ENCODE measurements at places on chromosomes 5 and 9.
A peak's percentile ranks its signal among the peaks of the same experiment; 100 is the strongest.

DNA sequence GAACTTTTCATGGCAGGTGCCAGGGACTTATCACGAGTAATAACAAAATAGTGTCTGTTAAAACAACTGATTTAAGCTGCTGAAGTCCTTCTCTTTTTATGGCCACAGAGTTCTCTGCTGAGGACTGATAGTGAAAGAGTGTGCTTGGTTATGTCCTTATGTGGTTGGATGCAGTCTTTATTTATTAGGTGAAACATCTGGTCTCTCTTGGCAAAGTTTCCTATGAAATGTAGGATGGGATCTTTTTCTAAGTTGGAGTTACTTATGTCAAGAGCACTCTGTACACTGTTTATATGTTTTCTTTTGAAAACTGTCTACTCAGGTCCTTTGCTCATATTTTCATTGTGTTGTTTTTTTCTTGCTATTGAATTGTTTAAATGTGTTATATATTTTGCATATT, 1816.1 kb upstream of the C9orf72 start:
- no peak for DNase-seq

- DNase-seq = peak; percentile 10
These were observed 57.8 kb upstream of the RAI14 start for GRCh38 chr5:34598177-34598794.

DNA sequence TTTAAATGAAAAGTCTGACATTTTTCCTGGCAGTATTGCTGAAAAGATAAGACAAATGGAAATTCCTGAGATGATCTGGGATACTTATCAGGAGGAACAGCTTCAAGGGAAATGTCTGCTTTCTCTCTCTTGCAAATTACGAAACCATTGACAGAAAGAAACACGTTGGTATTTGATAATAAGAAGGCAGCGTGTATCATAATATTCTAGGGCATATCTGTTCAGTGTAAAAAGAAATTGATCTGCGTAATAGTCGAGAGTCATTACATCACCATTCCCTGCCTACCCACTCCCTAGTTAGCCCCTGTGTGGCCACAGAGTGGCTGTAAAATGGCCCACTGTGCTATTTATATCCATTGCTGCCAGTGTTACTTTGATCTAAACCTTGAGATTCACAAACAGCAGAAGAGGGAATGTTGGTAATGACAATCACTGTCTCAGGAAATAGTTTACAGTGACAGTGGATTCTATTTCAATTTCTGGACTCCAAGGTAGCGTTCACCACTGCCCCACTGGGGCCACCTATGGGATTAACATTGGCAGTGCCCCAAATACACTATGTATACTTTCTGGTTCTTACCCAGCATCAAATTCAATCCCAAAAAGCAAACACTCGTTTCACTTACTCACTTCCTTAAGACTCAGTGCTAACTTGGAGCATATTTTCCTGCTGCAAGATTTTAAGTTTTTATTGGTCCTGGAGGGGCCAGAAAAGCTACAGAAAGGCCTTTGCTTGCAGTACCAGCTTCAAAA, 133.4 kb upstream of the GAS1 start:
- no peak for DNase-seq

DNA sequence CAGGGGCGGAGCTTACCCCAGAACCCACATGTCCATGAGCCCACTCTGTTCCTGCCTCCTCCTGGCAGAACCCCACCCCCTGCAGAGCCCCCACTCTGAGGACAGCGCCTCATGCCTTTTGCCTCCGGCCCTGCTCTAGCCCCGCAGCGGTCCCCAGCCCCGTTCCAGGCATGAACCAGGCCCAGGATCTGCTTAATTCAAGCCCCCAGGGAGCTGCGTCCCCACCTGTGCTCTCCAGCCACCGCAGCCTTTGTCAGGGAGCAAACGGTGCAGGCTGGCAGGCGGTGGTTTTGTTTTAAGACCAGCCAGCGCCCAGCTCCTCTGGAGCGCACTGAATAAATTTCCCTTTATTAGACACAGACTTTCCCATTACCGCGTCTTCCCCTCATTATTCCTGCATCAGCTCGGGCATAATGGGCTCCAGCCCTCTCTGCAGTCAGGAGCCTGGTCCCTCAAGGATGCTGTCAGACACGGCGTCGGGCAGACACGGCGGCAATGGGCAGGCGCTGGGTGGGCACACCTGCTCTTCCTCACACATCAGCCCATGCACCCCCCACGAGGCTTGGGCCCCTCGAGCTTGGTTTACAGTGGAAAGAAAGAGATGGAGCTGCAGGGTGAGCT, 137.6 kb downstream of the OLFM1 start:
- no peak for DNase-seq

DNA sequence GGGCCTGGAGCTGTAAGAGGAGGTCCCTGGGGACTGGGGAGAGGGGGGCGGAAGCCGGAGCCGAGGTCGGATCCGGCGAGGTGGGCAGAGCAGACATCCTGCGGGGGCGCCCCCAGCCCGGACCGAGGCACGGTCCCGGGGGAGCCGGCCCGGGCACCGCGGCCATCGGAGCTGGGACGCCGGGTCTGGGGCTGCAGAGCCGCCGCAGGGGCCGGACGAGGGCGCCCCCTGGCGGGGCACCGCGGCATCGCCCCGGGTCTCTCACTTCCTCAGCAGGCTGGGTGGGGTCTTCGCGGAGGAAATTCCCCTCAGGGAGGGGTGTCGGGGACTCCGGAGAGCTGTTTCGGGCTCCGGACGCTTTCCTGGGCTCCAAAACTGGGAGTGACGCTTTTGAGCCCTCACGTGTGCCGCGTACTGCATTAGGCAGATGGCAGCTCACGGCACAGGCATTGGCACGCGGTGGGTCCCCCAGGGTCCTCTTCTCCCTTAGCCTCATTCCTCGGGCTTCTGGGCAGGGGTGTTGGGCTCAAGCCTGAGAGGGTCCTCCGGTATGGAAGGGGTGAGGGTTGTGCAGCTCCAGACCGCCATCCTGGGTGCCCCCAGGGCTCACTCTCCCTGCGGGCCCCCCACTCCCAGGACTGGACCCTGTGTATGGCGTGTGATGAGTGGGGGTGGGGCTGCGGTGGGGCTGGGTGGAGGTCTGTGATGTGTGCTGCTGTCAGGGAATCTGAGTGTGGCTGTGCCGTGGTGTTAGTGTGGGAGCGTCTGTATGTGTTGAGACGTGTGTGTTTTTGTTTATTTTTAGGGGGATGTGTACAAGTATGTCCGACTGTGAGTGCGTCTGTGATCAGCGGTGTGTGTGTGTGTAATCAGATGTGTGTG, 29.6 kb downstream of the LHX2 start:
- DNase-seq = peak; percentile 74

DNA sequence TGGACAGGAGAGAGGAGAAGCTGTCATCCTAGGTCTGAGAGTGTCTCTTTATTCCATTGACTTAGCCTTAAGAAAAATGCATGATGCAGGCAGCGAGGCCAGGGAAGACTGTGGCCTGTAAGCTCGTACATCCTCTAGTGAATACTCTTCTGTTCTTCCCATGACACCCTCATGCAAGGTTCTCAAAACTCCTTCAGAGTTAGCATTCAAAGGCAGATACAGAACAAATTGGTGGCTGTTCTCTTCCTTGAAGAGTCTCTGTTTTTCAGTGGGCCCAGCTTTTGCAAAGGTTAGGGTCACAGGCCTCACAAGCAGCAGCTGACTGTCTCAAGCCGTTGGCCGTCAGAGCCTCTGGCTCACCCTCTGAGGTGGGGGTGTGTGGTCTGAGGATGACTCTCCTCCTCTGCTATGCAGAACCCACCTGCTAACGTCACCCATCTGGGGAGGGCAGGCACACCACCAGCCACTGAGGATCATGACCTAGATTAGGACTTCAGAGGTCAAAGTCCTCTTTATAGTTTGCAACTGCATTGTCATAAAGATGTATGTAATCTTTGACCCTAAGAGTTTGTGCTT, 15.1 kb downstream of the ADCY2 start:
- DNase-seq = no peak

DNA sequence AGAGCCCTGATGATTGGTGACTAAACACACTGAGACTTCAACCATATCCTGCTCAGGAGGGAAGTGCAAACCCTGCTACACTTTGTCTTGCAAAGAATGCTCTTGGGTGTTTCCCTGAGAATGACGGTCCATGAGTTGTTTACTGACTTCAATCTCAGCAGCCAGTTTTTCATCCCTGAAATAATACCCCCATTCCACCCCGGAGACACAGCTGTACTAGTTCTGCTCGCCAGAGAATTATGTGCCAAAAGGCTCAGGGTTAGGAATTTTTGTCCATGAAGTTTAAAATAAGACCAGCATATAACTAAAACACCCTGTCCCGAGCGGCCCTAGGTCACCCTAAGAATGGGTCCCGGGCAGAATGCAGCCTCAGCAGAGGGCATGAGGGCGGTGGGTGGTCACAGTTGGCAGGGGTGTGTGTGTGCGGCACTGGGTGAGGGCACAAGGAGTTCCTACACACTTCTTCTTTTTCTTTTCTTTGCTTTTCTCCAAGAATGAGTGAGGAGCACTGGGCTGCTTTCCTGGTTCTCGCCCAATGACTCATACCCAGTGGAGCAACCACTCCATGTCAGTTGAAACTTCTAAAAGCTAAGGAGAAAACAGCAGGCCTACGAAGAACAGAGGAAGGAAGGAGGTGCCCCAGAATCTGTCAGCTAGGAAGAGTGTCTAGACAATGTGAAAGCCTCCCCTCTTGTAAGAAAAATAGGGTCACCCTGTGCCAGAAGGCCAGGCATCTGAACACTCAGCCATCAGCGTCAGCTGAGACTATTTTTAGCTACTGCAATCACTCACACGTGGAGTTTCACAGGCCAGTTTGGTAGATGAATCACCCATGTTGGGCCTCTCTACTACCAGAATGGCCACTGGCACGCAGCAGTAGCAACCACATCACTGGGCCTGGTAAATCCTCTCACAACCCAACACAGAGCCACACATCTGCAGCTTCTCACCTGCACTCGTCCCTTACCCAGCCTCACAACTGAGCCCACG, 105.9 kb downstream of the DPYSL3 start:
- DNase-seq = no peak

- no peak for DNase-seq
These were observed 1086.5 kb downstream of the NR2F1-AS1 start for GRCh38 chr5:92494508-92494907.

- DNase-seq = no peak
These were observed 1359.4 kb downstream of the EFNA5 start for GRCh38 chr5:106311230-106311915.

DNA sequence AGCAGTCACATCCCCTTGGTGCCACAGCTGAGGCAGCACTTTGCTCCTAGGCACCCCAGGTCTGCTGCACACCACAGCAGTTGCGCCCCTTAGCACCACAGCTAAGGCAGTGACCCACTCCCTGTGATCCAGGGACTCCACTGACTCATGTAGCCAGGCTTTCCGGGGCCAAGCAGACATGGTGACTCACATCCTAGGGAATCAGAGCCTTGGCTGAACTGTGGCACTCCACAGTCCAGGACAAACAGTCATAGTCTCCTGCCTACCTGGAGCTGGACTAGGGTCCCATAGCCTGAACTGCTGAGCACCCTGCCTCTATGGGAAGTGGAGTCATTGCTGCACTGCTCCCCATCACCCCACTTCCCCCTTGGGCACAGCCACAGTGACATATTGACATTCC, 338.7 kb downstream of the NPR3 start:
- no peak for DNase-seq

GRCh38 chr5:143229426-143229895, 174.0 kb downstream of the NR3C1 start:
- DNase-seq = no peak

- no peak for DNase-seq
These were observed 65.5 kb downstream of the NR3C1 start for GRCh38 chr5:143337946-143338345.

DNA sequence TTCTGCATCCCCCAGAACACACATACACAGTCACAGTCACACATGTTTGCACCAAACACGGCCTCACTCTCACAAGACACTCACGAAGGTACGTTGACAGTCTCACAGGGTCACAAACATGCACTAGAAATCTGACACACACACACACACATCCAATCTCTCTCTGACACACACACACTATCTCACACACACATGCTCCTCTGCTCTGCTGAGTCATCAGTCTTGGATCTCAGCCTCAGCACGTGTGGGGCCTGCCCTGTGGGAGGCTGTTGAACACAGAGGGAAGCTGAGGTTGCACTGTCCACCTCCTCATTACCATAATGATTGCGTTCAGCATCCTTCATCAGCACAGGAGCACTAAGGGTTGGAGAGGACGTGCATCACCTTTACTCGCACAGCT, 188.8 kb downstream of the MTRR start:
- DNase-seq = no peak

DNA sequence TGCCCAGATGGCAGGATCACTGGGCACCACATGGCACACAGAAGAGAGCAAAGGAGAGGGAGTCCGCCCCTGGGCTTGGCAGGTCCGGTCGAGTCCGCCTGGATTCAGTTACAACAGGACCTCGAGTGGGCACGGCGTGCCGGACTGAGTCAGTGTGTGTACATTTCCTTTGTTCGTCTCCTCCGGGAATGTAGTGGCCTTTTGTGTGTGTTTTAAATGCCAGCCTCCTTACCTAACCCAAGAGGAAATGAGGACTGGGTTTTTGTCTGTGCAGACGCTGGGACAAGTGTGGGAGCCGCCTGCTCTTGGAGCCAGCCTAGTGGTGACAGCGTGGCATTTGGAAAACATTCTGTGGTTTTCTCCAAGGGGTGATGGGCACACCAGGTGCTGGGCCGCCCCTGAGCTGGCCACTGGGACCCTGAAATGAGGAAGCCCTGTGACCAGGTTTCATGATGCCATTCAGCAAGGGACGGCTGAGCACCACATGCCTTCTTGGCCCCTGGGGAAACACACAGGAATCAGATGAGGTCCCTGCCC, 9.6 kb downstream of the NEK6 start:
- DNase-seq = peak; percentile 80

DNA sequence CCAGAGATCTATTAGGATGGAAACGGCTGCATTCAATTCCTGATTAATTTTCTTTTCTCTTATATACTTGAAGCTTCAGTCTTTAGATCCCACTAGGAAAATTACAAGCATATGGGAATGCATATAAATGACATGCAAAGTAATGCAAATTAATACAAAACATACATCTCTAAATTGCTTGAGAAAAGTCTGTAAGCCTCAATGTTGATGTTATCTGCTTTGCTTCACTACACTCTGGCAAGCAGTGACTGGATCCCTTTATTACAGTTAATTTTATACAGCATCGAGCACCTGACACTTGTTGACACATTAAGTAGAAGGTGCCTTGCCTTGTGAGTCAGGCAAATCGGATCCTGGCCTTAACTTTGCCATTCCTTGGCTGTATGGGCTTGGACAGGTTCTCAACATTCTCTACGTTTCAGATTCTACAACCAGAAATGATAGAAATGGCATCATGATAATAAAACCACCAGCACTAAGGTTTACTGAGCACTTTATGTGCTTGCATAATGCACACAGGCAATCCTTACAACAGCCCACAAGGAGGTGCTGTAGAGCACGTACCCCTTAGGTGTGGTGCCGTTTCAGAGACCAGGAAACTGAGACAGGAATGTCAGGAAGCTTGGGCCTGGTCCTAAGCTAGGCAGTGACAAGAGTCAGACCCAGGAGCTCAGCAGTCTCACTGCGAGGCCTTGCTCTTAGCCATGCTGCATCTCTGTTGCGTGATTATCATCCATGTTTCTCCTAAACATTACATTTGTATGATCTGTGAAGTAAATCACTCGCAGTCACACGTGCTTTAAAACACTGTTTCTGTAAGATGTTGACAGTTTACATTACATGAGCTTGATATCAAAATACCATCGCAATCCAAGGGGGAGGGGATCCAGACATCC, 2.7 kb downstream of the GCNT4 start:
- peak; percentile 48 for DNase-seq
